Stimulated activated CD4-positive, alpha-beta T cell treated with anti-CD3 and anti-CD28 coated beads, Interleukin-2, amount 100 ng/mL, for 48 hours (primary cell): ENCODE measurements at places on chromosomes 7 and 10.

- no peak for DNase-seq
Observed at GRCh38 chr10:30038781-30039536, 20.4 kb downstream of the JCAD start.

DNA sequence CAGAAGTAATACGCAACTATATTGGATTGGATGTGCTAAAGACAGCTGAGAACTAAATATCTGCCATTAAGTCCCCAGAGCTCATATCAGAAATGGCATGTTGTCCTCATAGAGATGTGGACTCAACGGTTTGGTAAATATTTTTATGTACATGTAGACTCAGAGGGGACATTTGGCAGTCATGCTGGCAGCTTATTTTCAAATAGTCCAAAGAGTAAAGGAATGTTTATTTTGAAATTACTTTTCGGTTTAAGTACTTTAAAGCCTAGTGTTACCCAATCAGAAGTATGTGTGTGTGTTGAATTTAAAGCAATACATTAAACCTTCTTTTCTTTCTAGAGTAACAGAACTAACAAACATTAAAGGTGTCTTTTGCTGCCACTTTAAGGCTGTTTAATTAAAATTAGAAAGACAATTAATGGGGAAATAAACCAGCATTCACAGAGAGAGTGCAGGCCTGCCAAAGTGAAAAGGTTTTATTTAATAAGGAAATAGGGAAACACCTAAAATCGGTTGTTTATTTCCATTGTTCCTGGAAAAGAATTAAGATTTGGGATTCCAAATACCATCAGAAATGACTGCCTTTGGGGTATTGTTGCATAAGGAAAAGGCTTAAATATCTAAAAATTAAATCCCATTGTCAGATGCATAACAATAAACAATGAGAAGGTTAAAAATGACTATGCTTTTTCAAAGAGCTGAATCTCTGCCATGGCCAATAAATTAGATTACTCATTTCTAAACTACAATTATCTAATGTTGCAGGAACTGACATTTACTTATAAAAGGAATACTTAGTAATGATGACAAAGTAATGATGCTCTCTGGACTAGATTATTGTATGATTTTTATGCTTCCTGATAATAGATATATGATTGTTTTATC, 113.4 kb upstream of the AHR start:
- DNase-seq: no peak

DNA sequence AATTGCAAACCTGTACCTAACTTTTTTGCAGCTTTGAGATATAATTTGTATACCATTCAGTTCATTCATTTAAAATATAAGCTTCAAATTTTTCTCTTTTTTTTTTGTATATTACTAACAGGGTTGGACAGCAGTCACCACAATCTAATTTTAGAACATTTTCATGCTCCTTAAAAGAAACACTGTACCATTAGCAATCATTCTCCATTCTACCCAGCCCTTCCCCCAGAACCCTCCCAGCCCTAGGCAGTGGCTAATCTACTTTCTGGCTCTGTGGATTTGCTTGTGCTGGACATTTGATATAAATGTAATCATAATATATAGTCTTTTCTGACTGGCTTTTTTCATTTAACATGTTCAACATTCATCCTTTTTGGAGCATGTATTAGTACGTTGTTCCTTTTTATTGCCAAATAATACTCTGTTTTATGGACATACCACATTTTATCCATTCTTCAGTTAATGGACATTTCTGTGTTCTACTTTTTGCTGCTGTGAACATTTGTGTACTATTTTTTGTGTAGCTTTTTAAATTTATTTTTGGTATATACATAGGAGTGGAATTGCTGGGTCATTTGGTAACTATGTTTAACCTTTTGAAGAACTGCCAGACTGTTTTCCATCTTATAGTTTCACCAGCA, 40.9 kb upstream of the ST7 start:
- no peak for DNase-seq

GRCh38 chr10:91034042-91034441, 113.2 kb upstream of the ANKRD1 start:
- no peak for DNase-seq

GRCh38 chr7:158491094-158491493, 96.5 kb downstream of the PTPRN2 start:
- no peak for DNase-seq
